Stimulated activated CD8-positive, alpha-beta memory T cell treated with anti-CD3 and anti-CD28 coated beads, Interleukin-12 subunit alpha, Interleukin-12 subunit beta, amount 100 ng/mL, for 1 hour (primary cell): ENCODE measurements at places on chromosomes 6 and 20.

- no peak for DNase-seq
These were observed 654.1 kb upstream of the NOX3 start for GRCh38 chr6:156109713-156110112.

- DNase-seq, result no peak
These were observed 13.9 kb upstream of the VAPB start for GRCh38 chr20:58374906-58375758.

- no peak for DNase-seq
These were observed 53.8 kb upstream of the SLC22A23 start for GRCh38 chr6:3510617-3511016.

GRCh38 chr6:135030056-135030473, 24.6 kb downstream of the HBS1L start:
- no peak for DNase-seq

GRCh38 chr6:149831308-149831820, 32.8 kb downstream of the LRP11 start:
- no peak for DNase-seq

DNA sequence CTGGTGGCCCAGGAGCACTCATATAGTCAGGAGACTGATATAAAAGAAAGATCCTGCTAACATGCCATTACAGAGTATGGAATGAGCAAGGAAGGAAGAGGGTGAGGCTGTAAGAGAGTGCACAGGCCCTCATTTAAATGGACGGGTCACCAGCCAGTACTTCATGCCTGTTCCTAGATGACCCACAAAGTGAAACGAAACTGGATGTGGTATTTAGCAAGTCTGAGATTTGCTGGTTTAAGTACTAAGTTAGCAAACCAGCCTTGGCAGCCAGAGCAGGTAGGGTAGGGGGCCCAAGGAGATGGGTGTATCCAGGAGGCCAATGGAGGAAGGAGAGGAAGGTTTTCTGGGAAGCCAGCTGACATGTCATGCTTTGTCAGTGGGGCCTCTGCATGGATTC, 15.9 kb downstream of the NT5E start:
- no peak for DNase-seq

GRCh38 chr6:15338476-15338875, 92.6 kb downstream of the JARID2 start:
- no peak for DNase-seq

DNA sequence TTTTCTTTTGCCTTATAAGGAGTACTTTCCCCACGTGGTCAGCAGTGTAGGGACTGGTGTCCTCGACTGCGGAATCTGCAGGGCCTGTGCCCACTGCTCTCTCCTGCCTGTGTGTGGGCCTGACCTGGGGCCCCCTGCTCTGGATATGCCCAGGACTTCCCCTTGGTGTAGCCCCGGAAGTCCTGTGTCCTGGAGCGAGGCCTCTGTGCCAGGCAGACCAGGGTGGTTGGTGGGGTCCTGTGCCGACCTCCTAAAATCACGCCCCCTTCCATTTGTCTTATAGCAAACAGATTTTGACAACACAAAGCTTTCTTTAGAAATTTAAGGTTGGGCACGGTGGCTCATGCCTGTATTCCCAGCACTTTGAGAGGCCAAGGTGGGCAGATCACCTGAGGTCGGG, 64.2 kb downstream of the DLL1 start:
- no peak for DNase-seq

GRCh38 chr6:150697515-150697914, 97.8 kb downstream of the PLEKHG1 start:
- no peak for DNase-seq

- DNase-seq, result no peak
These were observed 120.9 kb upstream of the IFNGR1 start for GRCh38 chr6:137339929-137340559.

GRCh38 chr6:135222623-135223022, 41.5 kb downstream of the MYB start:
- DNase-seq, result no peak

DNA sequence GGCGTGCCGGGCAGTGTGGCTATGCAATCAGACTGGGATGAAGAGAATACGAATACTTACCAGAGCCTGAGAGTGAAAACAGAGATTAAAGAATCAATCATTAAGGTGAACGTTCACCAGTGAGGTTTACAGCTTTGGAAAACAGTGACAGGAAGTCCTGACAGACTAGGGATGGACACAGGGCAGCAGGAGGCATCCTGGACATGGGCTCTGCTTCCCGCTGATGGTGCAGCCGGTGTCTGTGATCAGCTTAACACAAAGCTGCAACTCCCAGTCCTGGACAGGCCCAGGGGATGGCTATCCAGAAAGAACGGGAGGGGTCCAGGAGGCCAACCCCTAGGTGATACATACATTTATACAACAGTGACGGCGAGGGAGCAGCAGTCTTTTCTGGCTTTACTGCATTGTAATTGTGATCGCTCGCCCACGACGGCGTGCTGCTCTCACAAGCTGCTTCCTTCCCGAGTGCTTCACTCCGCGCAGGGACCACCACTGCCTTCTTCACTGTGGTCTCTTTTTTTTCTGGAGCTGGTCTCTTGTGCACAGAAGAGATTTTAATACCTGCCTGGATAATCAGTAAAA, 20.7 kb downstream of the DIDO1 start:
- no peak for DNase-seq

DNA sequence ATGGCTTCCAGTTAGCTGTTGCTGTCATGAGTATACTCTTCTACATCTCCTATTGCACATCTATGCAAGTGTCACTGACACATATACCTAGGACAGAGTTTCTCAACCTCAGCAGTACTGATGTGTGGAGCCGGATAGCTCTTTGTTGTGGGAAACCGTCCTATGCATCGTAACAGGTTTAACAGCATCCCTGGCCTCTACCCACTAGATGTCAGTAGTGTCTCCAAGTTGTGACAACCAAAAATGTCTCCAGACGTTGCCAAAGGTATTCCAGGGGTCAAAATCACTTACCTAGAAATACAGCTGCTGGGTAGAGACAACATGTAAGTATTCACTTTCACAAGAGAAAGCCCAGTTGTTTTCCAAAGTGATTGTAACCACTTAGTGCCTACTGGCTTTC, 637.6 kb downstream of the RNF144B start:
- DNase-seq, result no peak

DNA sequence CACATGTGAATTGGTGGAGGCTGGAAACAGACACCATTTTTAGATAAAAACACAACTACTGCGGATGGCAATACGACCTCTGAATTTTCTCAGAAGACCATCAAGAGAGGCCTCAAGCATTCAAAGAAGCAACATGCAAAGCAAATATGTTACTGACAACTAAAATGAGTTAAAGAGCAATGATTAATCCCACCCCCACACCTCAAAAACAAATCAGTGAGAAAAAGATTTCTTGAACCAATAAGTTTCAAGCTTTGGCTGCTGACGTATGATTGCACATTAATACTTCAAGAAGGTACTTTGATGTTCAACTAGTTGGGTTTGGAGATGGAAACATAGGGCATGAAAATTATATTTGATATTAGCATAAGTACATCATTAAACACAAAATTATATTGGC, 982 bp downstream of the MMUT start:
- no peak for DNase-seq

DNA sequence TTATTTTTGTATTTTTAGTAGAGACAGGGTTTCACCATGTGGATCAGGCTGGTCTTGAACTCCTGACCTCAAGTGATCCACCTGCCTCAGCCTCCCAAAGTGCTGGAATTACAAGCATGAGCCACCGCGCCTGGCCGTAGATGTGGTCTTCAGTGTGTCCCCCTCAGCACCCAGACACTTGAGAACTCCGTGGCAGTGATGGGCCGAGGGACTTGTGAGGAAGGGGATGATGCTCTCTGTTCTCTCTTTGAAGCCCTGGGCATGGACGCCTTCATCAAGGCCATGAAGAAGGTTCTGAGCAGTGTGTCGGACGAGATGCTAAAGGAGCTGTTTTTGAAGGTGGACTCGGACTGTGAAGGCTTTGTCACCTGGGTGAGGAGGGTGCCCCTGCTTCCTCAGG, 16.9 kb downstream of the EFCAB8 start:
- DNase-seq, result no peak
